ENCODE measurements at places on chromosomes 12 and 14.

GRCh38 chr12:76784600-76785051 lies 20.7 kb downstream of the ZDHHC17 start:
- peak; percentile 24 for DNase-seq

DNA sequence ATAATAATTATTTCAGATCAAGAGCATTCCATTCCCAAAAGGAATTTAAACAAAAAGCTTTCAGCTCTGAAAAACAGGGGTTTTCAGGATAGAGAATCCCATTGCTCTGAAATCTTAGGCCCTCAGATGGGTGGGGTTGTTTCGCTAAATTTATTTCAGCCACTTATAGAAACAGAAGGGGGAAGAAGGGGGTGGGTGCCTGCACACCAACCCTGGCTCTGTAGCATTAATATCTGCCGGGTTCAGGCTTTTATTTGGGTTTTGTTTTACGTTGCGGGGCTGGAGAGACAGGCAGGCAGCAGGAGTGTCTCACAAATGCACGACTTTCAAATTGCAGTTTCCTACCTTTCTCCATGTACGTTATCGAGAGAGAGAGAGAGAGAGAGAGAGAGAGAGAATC lies 12.5 kb upstream of the ZFP36L1 start:
- DNase-seq = no peak

GRCh38 chr12:6143303-6143675 lies 18.8 kb upstream of the VWF start:
- DNase-seq = no peak

DNA sequence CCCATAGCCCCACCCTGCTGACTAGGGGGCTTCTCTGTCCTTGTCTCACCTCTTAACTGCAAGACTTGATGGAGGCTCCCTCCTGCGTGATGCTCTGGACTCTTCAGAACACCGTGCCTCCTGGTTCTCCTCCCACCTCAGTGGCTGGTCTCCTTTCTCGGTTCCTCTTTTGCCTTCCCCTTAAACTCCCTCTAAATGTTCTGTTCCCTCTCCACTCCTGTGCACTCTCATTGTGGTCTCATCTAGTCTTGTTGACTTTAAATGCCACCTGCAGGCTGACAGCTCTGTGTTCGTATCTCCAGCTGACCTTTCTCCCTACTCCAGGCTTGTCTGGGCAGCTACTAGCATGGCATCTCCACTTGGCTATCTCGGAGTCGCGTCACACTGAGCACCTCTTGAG lies 28.3 kb downstream of the DYNC1H1 start:
- DNase-seq = no peak

- no peak for DNase-seq
Observed at GRCh38 chr14:78152201-78153063, 17.7 kb upstream of the NRXN3 start.

- no peak for DNase-seq
Observed at GRCh38 chr14:59301354-59301753, 112.9 kb downstream of the DAAM1 start.

DNA sequence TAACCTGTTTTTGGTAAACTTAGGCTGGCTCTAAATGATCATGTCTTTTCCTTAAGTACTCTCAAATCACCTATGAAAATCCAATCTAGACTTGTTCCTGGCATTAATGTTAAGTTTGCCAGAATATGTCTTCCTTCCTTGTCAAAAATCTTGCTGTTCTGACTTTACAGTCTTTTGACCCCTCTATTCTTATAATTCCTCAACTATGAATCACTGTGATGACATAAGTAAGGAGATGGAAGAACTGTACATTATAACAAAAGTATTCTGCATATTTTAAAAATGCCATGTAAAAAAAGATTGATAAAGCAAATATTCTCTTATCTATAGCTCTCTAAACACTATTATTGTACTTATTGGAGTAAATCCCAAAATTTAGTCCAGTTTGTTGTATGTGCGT lies 51.4 kb upstream of the BAZ1A start:
- DNase-seq = no peak

- no peak for DNase-seq
Observed at GRCh38 chr12:26803552-26803951, 29.4 kb downstream of the ITPR2 start.

- no peak for DNase-seq
Observed at GRCh38 chr14:91891101-91891500, 23.8 kb upstream of the TC2N start.

- no peak for DNase-seq
Observed at GRCh38 chr12:27523305-27523641, 733 bp upstream of the PPFIBP1 start.

DNA sequence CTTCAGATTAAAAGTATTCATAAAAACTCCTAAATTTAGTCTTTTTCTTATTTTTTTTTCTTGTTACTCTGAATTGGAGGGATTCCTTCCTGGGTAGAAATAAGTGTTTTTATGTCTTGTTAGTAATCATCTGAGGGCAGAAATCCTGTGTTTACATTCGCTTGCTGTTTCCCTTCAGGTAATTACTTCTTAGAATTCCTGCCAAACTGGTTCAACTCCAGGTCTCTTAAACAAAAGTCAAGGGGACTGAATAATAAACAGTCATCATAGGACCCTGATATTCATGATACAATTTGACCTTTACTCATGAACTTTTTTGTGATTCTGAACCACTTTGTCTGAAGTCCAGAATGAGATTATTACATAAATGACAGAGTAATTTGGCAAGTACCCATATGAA lies 843.9 kb downstream of the FLRT2 start:
- DNase-seq = no peak

DNA sequence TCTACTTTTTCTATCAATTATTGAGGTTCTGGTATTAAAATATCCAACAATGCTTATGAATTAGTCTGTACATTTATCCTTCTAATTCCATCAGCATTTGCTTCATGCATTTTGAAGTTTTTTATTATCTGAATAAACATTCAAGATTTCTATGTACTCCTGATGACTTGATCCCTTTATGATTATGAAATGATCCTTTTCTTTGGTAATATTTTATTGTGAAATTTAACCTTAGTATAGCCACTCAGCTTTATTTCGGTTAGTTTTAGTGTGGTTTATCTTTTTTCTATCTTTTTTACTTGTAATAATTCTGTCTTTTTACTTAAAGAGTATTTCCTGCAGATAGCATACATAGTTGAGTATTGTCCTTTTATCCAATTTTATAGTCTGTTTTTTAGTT lies 106.6 kb downstream of the SNAPC1 start:
- DNase-seq = no peak

GRCh38 chr14:32980178-32980901 lies 41.7 kb downstream of the NPAS3 start:
- no peak for DNase-seq

GRCh38 chr12:57000393-57000792 lies 6.0 kb downstream of the ZBTB39 start:
- DNase-seq = no peak

DNA sequence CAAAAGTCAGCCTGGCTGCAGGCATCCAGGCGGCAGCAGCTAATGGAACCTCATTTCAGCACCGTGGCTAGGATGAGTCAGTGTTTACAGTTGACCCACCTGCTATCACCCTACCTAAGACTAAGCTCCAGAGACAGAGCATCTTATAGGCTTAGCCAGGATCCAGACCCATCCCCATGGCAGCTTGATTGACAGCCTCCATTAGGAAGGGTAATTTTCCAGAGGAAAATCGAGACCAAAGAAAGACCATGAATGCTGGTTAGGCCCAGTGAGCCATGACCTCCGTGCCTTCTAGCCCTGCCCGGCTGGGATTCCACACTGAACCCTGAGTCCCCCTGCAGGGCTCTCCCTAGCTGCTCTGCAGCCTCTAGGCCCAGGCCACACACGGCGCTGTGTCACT lies 38.7 kb downstream of the TUNAR start:
- no peak for DNase-seq

DNA sequence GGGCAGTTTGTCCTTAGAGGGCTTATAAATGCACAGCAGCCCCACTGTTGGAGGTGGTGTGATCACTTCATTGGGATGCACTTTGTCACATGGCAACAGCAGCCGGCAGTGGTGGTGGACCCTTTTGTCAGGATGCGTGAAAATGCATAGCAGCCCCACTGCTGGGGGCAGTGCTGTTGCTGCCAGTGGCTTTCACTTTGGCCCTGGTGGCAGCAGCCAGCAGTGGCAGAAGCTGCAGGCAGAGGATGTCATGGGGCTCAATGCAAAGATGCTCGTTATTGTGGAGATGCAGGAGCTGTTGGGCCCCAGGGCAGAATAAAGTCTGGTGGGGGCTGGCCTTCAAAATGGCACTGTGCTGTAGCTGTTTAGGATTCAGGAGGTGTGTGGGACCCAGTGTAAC lies 173.0 kb upstream of the DAAM1 start:
- DNase-seq = no peak

GRCh38 chr14:58488550-58488949 lies 61.0 kb downstream of the KIAA0586 start:
- DNase-seq = peak; percentile 28

GRCh38 chr14:61661471-61662400 lies 33.6 kb upstream of the HIF1A start:
- DNase-seq = peak; percentile 32

DNA sequence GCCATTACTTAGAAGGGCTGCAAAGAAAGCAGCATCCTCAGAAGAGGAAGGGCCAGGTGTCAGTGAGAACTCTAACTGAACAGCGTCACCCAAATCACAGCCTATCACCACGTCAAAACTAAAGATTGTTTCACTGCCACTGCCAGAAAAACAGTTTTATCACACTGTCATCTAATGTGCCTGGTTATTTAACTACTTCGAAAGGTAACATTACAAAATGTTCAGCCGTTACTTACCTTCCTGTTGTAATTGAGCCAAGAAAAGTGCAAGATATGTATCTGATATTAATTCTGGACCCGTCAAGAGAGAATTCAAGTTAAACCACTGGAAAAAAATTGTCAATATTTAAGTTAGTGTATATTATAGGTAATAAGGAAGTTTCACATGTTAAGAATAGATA lies 17.9 kb downstream of the ATXN3 start:
- DNase-seq = no peak

DNA sequence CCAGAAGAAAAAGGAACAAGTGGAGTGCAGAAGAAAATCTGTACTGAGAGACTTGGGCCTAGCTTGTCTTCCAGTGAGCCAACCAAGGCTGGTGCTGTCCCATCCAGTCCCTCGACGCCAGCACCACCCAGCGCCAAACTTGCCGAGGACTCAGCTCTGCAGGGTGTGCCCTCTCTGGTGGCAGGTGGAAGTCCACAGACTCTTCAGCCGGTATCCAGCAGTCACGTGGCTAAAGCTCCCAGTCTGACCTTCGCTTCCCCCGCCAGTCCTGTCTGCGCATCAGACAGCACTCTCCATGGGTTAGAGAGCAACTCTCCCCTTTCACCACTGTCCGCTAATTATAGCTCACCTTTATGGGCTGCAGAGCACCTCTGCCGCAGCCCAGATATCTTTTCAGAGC lies 15.6 kb downstream of the CIPC start:
- DNase-seq = no peak

- no peak for DNase-seq
Observed at GRCh38 chr14:101556566-101557320, 4.6 kb upstream of the DIO3 start.

DNA sequence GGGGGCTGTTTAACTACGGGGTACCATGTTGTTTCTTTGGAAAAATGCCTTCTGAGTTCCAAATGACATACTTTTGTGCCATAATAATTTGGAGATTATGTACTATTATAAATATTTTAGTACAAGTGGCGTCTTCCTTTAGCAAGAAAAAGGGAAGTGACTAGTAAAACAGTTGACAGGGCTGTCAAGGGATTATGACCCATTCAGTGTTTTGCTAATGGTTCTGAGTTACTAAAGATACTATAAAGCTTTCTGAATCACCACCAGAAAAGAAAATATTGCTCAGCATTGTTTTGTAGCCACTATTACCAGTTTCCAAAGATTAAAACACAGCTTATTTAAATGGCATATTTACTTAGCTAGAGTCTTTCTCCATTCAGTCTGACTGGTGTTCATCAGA lies 334.9 kb downstream of the SNAPC1 start:
- no peak for DNase-seq

DNA sequence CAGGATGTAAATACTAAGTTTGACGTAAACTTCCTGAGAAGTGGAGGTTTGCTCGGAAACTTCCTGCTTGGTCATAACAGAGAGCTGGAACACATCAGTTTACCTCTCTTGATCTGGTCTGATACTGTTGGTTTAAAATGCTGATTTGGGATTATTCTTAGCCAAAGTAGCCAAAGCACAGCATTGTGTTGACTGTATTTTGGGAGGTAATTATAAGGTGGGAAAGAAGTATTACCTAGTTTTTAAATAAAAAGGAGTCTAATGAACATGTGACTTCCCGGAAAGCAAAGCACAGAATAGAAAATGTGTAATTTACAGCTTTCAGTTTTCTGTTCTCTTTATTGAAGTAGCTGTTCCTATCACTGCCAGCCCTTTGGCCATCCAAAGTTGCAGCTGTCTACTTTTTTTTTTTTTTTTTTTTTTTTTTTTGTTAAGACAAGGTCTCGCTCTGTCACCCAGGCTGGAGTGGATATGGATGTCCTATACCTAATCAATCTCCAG lies 52.2 kb upstream of the SRP54 start:
- no peak for DNase-seq

- no peak for DNase-seq
Observed at GRCh38 chr14:77660754-77661153, 44.3 kb upstream of the SPTLC2 start.

- DNase-seq = no peak
Observed at GRCh38 chr14:61451891-61452400, 130.6 kb downstream of the PRKCH start.

GRCh38 chr12:120844768-120845449 lies 59.2 kb downstream of the SPPL3 start:
- DNase-seq = no peak

- DNase-seq = peak; percentile 30
Observed at GRCh38 chr14:23478109-23478759, 8.7 kb downstream of the NGDN start.

GRCh38 chr12:94640134-94640928 lies 10.0 kb downstream of the TMCC3 start:
- peak; percentile 91 for DNase-seq

GRCh38 chr14:51726166-51726899 lies 74.6 kb downstream of the FRMD6 start:
- DNase-seq = peak; percentile 31

DNA sequence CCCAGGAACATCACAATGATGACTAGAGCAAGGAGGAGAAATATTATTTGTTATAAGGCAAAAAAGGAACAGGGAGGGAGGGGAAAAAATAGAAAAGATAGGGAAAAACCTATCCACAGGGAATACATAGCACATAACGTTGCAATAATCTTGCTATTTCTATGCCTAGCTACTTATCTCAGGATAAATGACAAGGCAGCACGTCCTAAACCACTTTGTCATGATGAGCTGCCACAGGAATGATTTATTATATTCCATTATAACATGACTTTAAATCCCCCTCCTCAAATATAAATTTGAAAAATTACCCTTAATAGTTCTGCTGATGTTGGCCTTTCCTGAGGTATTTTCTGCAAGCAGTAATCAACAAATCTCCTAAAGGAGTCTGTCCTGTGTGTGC lies 76.7 kb downstream of the PEBP1 start:
- DNase-seq = no peak

DNA sequence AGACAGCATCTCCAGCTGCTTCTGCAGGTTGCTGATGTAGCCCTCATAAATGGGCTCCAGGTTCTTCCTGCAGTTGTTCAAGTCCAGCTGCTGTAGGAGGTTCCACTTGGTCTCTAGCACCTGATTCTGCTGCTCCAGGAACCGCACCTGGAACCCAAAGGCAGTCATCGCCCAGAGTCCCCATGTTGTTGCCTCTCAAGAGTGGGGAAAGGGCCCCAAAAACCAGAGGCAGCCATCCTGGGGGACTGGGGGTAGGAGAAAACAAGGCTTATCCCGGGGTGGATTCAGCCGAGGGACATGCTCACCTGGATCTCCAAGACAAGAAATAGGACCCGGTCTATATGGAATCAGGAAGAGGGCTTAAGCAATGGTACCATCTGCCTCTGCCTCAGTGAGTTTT lies 2.3 kb downstream of the KRT72 start:
- no peak for DNase-seq
